Nephron progenitor cell (in vitro differentiated cells): ENCODE measurements at places on chromosomes 11 and 22.

DNA sequence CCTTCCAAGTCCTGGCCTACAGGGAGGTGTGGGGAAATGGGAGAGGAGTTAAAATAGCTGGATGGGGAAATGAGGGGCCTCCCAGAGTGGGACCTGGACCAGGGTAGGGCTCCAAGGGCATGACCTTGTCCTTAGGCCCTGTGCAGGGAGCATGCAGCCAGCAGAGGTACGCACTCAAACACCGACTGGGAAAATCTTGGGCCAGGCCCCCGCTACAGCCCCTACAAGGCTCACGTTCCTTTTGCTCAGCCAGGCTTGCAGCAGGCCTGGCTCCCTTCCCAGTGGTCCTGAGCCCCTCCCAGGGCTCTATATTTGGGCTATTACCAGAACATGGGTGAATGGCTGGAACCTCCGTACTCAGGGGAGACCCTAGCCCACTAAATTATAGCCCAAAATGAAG is 31.3 kb downstream of the LMO1 start:
- DNase-seq: no peak

GRCh38 chr11:122424636-122425035 is 230.9 kb upstream of the UBASH3B start:
- no peak for DNase-seq

- DNase-seq: no peak
These were observed 762.8 kb downstream of the FAM181B start for GRCh38 chr11:81970886-81971285.

DNA sequence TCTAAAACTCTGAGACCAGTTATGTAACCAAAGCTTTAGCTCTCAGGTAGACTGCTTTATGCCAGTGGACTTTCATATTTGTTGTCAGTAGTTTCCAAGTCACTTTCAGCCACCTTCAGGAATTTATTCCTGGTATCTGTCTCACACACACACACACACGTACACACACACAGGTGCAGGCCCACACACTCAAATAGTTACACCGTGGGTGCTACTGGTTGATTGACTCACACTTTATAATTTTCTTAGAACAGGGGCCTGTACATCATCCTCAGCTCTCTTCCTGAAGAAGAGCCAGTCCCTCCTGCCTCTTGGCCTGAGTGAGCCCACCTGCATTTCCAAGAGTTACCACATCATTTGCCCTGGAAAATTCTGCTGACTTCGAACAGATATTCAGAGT is 555.2 kb downstream of the SOX6 start:
- no peak for DNase-seq

DNA sequence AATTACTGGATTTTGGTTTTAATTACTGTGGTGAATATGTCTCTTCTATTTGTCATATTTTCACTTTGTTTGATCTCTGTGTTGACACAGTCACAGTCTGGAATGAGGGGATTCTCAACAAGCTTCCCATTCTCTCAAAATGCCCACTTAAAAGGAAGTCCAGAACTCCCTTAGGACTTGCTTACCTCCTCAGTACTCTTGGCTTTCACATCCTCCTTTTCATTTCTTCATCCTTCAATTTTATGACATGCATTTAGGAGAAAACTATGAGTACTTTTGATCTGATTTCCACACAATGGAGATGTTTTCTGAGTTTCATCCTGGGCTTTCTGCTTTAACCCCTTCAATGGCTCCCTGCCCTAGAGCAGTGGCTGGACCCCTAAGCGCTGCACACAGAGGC is 49.3 kb upstream of the FLI1 start:
- DNase-seq: no peak

GRCh38 chr11:113332023-113332422 is 17.6 kb downstream of the TTC12 start:
- DNase-seq: no peak

DNA sequence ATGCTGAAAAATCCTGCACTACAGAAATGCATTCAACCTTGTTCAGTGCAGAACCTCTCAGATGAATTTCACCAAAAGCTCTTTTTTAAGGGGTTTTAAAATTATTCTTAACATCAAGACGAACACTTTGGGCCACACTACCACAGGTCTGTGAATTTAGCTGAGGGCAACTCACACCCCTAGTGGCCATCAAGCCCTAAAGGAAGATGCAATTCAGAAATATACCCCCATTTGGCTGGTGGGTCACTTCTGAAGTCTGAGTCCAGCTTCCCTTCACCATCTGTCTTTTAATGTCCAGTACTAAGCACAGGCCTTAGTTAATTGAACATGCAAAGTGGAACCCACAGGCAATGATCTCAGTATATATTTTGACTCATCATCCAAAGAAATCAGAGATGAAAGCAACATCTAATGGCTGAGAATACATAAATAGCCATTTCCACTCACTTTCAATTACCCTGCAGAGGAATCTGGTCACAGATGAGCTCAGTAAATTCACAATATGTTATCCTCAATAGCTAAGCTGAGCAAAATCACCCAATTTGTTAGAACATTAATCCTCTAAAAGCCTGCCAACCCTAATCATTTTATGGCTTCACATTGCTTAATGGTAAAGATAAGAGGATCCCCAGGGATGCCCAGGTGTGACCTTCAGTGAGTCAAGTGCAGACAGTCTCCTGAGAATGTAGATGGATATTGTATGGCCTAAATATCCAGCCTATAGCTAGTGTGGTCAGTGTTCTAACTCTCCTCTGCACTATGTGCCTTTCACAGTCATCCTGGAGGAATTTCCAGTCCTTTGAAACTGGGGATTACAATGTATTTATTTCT is 50.3 kb downstream of the FAM76B start:
- DNase-seq: no peak

GRCh38 chr11:15307619-15308024 is 192.9 kb downstream of the INSC start:
- peak; percentile 4 for DNase-seq

GRCh38 chr11:132496341-132496740 is 1036.0 kb downstream of the OPCML start:
- peak; percentile 53 for DNase-seq

GRCh38 chr11:96257972-96258934 is 84.7 kb downstream of the MAML2 start:
- DNase-seq: no peak

DNA sequence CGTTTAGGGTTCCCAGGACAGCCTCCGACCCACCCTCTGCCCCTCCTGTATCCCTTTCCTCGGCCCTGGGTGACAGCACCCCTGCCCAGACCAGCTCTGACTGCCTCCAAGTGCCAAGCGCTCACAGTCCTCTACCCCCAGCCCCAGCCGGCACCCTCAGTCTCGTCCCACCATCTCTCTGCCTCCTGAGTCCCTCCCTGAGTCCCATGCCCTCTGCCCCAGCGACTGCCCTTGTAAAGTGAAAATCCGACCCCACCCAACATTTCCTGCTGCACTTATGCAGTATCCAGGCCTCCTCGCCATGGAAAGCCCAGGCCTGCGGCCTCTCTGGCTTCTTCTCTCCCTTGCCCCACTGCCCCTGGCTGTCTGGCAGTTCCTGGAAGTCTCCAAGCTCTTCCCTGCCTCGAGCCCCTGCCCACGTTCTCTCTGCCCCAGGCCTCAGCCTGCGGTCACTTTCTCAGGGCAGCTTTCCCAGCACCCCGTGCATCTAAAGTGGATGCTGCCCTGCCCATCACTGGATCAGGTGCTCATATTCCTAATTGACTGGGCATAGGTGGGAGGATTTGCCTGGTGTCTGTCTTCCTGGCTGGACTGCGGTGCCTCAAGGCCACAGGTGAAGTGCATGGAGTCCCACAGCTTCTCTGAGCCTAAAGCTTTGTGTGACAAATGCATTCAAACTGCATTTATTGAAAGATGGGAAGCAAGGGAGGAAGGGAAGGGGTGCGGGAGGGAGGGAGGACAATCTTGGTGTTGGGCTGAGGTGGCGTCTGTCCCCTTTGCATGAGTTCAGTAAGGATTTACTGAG is 17.7 kb upstream of the IL2RB start:
- no peak for DNase-seq

- peak; percentile 42 for DNase-seq
These were observed 1.6 kb downstream of the NR1H3 start for GRCh38 chr11:47259232-47259977.

DNA sequence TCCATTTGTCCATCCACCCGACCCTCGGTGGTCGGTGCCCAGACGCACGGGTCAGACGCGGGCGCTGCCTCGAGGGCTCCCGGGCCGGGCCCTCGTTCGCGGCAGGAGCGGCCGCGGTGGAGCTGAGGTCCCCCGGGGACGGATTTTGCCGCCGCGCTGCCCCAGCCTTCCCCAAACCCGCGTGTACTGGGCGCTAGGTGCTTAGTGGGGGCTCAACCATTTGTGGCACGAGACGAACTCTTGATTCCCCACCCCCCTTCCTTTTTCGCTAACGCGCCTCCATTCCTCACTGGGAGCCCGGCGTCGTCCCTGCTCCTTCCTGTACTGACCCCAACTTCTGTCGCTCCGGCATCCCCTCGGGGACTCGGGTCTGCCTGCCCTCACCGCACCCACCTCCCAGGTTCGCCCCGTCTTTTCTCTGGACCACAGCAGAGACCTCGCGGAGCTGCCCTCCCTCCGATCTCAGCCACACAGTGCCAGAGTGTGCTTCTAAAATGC is 789 bp upstream of the CBX7 start:
- DNase-seq: no peak

GRCh38 chr11:11279956-11280689 is 72.9 kb downstream of the CSNK2A3 start:
- no peak for DNase-seq

GRCh38 chr11:12288212-12288930 is 89.0 kb upstream of the PARVA start:
- peak; percentile 89 for DNase-seq

DNA sequence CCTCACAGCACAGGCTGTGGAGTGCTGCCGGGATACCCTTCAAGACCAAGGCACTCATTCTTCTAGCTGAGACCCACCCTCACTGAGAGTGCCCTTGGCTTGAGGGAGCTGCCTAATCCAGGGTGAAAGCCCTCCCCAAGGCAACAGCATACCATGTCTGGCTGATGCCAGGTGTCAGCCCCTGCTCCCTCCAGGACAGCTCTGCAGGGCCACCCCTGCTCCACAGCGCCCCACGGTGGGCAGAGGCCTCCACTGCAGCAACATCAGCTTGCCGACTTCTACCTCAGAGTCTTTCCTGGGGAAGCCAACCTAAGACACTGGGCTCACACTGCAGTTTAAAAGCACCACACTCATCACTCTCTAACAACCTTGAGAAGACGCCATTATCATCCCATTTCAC is 29.0 kb downstream of the TTLL1 start:
- DNase-seq: peak; percentile 71

- DNase-seq: no peak
These were observed 82.8 kb downstream of the IGLL1 start for GRCh38 chr22:23497016-23497885.

DNA sequence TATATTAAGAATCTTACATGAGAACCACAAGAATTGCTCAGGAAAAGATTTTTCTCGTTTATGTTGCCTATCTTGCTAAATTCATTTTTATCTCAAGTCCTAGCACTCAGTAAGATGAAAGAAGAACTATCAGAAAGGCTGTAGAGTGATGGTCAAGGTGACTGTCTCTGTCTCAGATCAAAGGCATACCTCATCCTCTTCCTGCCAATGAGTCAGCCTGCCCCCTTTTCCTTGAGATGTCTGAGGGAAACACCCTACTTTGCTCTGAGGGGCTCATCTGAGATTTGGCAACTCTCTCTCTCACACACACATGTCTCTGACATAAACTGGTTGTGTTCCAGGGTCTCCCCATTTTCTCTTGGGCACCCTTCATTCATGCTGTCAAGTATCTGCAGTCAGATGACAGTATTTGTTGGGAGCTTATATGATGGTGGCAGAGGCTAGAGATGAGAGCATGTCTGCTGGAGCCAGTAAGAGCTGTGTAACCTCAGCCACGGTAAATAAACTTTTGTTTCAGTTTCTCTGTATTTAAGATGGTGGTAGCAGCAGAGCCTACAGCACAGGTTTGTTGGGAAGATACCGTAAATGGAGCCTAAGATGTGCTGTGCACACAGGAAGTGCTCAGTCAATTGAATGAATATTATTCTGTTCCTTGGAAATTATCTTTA is 1.6 kb downstream of the MMP27 start:
- no peak for DNase-seq

DNA sequence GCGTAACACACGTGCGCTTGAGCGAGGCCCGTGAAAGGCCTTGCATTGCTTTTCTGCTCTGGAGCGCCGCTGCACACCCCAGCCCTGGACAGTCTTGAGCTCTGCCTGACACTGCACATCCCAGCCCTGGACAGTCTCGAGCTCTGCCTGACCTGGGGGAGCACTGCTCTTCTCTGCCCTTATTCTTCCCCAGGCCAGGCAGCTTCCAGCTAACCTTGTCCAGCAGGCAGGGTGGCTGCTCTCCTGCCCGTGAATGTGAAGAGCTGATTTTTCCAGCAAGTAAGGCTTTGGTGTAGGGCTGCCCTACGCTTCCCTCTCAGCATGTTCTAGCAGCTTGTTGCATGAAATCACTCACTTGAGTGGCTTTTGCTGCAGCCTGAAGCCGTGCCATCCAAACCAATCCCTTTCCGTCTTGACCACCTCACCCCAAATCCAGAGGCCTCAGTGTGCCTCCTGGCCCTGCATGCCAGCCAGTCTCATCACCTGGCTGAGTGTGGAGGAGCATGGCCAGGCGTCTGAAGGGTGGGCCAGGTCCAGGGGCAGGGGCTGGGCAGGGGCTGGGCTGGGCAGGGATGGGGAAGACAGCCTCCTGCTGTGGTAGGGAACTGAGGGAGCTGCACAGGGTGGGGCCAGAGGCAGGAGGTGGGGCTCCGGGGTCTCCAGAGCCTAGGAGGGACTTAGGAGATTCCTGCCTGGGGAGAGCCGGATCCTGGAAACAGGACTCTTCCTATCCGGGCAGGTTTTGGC is 89.5 kb upstream of the B3GAT1 start:
- no peak for DNase-seq

DNA sequence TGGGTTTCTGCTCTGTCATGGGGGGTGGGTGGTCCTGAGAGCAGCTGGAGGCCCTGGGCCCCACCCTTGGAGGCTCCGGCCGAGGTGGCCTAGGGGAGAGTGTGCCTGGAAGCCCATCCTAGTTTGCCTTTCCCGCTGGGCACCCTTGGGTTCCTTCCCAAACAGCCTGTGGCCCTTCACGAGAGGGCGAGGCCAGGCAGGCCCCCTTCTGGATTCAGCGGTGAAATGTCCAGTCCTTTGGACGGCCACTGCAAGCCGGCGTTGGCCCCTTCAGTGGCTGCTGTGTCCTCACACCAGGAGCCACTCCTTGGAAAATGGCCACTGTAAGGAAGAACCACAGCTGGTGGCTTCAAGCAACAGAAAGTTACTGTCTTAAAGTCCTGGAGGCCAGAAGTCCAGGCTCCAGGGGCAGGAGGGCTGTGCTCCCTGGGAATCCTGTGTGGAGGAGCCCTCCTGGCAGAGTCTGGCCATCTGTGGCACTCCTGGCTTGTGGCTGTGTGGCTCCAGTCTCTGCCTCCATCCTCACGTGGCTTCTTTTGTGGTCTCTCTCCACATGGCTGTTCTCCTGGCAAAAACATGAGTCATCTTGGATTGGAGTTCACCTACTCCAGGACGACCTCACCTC is 854.1 kb downstream of the TBC1D22A start:
- no peak for DNase-seq
